ENCODE measurements at places on chromosomes 7 and 10.

- no peak for DNase-seq
These were observed 1.4 kb downstream of the ATP5F1C start for GRCh38 chr10:7789390-7789789.

DNA sequence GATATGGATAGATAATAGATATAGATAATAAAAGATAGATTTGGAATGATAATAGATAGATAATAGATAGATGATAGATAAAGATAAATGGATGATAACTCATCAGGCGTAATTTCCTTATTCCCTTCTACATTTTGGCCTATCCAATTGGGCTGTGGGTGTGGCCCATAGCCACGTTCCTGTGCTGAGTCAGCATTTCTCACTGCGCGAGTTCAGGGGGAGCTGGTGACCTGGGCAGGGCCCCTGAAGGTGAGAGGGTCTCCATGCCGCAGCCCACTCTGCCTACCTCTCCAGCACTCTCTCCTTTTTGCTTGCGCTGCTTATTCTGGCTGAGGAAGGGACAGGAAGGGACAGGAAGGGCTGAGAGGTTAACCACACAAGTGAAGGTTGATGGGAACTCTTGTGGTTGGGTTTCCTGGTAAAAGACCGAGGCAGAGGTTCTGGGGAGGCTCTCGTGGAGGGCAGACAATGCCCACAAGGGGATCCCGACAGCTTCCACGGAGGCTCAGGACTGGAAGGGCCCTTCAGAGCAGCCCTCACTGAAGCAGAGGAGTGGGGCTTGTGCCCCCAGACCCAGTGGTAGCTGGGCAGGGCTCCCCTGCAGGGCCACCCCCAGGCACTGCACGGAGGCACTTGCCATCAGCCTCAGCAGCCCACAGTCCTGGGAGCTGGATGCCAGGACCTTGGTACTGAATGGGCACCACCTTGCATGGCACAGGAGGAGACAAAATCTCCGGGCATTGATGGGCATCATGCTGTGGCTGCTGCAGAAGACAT is 247.3 kb upstream of the PITRM1 start:
- no peak for DNase-seq

GRCh38 chr10:76113952-76114351 is 682.5 kb downstream of the LRMDA start:
- no peak for DNase-seq

- DNase-seq: no peak
These were observed 958.4 kb downstream of the TYW1 start for GRCh38 chr7:67955061-67955460.

DNA sequence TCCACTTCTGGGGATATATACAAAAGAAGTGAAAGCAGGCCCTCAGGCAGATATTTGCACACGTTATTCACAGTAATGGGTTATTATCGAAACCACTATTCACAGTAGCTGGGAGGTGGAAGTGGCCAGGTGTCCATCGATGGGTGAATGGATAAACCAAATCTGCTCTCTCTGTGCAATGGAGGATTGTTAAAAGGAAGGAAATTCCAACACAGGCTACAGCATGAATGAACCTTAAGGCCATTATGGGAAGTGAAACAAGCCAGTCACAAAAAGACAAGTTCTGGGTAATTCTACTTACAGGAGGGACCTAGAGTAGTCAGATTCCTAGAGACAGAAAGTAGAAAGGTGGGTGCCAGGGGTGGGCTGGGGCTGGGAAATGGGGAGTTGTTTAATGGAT is 48.5 kb upstream of the BHLHA15 start:
- no peak for DNase-seq

DNA sequence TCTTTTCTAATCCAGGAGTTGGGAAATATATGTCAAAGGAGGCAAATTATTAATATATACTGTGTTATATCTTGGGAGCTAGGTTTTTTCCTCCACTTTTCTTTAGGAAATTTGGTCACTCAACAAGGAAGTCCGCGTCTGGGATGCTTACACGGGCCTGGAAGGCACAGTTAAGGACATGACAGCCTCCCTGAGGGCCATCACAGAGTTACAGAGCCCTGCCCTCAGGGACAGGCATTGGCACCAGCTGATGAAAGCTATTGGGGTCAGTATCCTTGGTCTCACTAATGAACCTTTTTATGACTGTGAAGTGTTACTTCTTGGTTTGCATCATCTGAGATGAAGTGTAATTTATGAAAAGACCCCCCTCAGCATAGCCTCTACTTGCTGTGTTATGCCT is 74.7 kb downstream of the DNAH11 start:
- no peak for DNase-seq

- DNase-seq: no peak
These were observed 100.1 kb downstream of the HIP1 start for GRCh38 chr7:75638594-75639070.

DNA sequence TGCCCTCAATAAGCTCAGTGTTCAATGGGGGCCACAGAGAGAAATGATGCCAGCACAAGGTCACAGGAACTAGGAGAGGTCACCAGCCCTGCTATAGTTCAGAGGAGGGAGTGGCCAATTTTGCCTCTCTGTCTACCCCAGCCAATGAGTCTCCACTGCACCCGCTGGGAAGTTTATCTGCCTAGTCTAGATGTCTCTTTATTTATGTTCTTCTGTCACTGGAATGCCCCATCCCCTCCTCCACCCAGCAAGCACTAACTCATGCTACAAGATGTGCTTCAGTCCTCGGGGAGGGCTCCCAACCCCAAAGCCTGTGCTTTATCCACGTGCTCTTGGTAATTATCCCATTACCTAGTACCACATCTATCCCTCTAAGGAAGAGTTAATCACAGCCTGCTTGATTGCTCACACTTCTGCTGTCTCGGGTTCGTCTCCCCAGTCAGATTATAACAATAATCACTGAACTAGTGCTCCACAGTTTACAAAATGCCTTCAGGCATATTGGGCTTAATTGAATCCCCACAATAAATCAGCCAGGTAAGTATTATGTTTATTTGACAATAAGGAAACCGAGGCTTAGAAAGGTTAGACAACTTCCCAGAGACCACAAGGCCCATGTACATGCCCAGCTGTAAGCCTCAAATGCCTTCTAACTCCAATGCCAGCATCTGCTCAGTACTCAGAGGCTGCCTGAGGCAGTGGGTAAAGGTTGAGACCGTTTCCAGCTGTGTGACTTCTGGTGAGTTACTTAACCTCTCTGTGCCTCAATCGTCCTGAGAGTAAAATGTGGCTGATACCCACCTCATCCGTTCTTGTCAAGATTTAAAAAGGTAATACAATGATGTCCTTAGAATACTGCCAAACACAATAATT is 3.9 kb downstream of the HIP1 start:
- no peak for DNase-seq

GRCh38 chr7:19051767-19052375 is 65.6 kb downstream of the TWIST1 start:
- no peak for DNase-seq

DNA sequence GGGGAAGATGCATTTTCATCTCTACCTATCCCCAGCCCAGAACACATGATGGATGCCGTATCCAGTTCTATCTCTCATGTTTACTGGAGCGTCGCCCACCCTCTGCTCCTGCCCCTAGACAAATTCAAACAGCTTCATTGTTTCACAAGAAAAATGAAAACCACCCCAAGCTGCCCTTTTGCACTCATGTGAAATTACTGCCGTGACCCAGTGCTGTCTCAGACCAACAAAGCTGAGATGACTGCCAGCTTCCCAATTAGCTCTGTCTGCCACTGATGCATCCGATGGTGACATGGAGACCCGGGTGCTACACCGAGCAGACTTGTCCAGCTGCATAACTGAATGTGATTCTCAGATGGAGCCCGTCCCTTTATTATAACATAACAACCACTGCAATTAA is 67.7 kb downstream of the FOXI2 start:
- DNase-seq: no peak

DNA sequence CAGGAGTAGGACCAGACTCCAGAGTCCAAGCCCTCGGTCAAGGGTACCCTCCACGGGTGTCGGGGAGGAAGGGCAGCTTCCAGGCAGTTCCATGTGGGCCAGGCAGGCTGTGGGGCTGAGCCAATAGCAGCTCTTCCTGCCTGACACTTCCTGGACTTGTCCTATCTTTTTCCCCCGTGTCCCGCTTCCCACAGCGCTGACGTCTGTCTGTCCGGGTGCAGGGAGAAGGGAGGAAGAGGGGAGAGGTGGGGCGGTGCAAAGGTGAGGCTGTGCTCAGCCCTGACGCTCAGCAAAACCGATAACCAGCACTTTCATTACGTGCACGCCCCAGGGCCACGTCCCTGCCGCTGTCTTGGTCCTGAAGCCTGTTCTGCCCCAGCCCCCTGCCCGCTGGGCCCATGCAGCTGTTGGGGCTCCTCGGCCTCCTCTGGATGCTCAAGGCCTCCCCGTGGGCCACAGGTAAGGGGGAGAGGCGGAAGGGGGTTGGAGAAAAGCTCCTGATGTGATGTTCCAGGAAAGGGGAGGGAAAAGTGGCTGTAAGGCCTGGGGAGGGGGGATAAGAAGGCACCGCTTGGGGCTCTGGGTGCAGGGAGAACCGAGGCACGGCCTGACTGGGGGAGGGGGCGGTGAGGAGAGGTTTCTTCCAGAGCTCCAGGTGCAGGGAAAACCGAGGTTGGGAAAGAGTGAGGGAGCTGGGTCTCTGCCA is at the start of gene MUC3A:
MUC3A (plus strand) TSS at position 308 of the 706 bp plus-strand sequence; CDS start at position 399, 91 bp downstream.
- DNase-seq: no peak

DNA sequence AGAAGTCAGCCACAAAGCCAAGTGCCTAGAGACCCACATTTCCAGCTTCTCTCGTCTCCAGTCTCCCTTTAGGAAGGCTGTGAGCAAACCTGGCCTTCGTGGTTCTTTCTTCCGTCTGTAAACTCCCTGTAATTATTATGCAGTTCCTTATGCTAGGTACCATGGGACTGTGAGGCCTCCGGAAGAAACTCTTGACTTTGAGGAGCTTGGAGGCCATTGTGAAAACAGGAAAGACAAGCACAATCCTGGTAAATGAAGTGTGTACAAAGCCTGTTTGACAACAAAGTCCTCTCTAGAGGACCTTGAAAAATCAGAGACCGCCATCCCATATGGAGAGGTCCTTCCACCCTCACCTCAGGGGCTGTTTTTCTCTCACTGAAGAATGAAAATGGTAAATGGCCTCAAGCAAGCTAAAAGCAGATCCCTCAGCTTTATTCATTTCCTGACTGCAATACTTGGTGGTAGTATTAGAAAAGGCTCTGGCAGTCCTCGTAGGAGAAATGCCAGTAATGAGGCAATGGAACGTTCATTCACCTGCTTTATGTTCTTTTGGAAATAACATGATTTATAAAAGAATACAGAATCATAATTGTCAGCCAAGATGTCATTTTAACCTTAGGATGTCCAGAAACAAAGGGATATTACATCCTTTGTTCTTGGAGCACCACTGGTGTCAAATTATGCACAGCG is 926.4 kb downstream of the LRMDA start:
- DNase-seq: no peak

DNA sequence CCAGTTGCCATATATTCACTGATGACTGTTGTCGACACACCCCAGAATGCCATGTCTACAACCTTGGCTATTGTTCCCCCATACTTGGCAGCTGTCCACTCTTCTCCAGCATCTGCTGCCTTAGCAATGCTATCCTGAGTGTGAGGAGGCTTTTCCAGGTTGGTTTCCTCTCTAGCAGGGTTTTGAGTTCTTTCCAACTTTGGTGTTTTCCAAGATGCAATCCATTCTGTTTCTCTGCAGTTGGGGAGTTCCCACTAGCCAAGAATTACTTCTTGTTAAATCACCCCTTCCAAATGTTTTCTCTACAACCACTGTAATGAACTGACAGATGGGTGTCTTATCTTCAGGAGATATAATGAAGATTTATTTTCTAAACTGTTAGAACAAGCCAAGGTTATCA is 617.4 kb downstream of the CCSER2 start:
- DNase-seq: no peak

DNA sequence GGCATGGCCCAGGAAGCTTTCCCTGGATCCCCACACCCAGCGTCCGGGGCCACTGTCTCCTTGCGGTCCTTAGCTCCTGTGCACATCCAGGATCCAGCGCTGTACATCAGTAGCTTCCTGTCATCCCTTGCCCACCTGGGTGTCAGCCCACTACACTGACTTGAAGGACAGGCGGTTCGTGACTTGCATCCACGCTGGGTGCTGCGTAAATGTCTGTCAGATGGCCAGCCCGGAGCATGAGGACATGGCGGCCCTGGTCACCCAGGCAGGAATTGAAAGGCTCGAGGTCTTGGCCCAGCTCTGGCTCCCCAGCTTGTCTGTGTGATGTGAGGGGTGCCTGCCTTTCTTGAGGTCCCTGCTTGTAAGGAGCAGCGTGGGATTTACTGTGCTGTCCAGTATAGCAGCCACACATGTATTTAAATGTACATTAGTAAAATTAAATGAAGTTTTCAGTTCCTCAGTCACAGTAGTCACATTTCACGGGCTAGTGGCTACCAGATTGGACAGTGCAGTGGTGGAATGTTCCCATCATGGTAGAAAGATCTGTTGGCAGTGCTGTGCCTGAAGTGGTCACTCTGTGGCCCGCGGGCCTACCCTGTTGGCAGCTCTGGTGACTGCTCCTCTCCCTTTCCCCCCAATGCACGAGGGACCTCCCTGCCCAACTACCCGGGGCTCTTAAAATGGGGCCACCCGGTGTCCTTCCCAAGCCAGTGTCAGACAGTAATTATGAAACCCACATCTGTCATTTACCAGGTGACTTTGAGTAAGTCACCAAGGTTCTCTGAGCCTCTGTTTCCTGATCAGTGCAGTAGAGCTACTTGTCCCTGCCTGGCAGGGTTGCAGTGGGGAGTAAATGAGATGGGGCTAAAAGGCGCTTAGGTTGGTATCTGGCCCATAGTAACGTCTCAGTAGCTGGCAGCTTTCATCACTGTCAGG is 97.8 kb upstream of the PPIF start:
- no peak for DNase-seq

DNA sequence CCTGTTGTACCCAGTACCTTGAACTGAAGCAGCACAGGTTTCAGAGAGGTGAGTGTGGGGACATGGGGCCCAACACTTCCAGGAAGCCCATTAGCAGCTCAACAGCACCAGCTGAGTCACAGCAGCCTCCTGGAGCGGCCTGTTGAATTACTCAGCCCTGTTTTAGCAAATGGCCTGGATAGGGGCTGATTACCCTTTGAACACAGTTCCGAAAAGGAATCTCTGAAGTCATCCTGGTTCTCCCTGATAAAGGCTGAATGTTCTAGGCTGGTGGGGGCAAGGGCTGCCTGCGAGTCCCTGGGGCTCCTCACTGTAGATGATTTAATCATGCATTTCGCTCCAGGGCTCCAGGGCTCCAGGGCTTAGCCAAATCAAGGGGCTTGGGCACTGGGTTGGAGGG is 287.5 kb downstream of the GRID1 start:
- no peak for DNase-seq

GRCh38 chr7:85620936-85621685 is 434.3 kb upstream of the SEMA3D start:
- DNase-seq: no peak

GRCh38 chr7:150446288-150446938 is 4.0 kb upstream of the GIMAP8 start:
- no peak for DNase-seq

Measured in stimulated activated CD4-positive, alpha-beta T cell treated with anti-CD3 and anti-CD28 coated beads, TNF-alpha, amount 100 ng/mL, for 1 hour (primary cell).